T-cell (primary cell): ENCODE measurements at places on chromosomes 4 and X.

DNA sequence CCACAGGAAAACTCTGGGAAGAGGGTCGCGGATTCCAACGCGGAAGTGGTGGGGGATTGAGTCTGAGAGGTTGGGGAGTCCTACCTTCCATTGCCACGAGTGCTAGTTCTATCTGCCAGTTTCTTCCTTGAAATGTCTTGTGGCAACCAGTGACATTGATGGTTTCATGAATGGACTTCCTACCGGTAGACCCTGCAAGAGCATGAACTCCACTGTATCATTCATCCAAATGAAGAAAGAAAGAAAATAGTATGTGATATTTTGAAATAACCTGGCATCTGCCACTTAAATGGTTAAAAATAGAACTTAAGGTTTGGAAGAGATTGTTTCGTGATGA lies 1.1 kb upstream of the SLC10A7 start:
- no peak for DNase-seq

DNA sequence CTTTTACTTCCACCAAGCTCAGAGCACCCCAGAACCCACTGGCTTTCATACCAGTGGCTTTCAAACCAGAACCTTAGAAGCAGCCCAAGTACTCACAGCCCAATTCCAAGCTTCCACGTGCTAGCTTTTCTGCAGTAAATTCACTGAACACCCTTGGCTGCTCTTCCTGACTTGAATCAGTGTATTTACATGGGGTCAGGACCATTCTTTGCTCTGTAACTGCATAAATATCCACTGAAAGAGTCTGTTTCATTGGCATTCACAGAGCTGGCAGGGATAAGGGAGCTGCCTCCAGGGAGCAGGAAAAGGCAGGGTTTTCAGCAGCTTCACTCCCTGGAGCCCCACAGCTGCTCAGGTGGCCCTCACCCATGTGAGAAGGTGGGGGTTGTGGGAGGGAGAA lies 43.8 kb downstream of the RAI2 start:
- DNase-seq, result no peak

- peak; percentile 5 for DNase-seq
Observed at GRCh38 chr4:15400981-15401671, 26.7 kb upstream of the C1QTNF7 start.

DNA sequence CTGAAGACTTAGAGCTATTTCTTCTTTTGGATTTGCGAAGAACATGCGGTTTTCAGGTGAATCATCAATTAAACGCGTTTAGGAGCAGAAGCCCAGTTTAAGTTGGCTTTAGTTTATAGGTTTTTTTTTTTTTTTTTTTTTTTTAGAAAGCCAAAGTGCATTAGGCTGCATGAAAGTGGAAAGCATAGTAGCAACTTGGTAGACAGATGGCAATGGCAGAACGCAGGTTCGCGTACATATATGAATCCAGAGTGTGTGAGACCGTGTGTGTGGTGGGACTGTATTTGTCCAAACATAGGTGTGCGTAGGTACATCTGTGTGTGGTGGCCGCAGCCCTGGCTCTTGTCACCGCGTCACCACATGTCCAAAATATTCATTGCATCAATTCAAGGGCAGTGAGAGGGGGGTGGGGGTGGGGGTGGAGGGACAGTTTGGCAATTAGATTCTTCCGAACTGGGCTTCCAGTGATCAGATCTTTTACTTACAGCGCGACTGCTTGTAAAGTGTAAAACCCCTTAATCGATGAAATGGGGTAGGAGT lies 901 bp downstream of the JADE1 start:
- peak; percentile 15 for DNase-seq

DNA sequence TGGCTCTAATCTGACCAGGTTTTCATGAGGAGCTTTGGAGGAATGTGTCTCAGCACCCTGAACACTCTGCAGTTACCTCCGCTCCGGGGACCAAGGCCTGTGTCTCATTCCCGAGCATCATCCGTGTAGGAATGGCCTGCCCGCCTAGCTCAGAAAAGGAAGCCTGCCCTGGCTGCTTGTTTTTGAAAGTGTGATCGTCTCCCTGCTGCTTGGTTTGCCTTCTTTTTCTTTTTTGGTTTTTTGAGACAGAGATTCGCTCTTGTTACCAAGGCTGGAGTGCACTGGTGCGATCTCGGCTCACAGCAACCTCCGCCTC lies 73.3 kb downstream of the CRLF2 start:
- no peak for DNase-seq

- no peak for DNase-seq
Observed at GRCh38 chr4:100872811-100873210, 355.0 kb upstream of the EMCN start.

DNA sequence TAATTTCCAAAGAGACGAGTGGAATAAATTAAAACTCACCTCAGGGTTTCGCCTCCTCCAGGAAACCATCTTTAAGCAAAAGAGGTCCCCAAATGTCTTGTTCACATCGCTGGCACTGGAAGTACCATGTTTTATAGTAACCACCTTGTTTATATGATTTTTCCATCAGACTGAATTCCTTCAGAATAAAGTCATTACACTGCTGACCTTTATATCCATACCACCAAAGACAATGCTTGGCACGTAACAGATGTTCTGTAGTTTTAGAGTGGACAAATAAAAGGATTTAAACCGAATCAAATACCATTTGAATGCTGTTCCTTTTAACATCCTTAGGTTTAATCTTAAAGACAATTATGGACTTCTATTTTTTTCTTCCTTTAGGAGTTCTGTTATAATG lies 4.7 kb downstream of the NUDT6 start:
- no peak for DNase-seq

DNA sequence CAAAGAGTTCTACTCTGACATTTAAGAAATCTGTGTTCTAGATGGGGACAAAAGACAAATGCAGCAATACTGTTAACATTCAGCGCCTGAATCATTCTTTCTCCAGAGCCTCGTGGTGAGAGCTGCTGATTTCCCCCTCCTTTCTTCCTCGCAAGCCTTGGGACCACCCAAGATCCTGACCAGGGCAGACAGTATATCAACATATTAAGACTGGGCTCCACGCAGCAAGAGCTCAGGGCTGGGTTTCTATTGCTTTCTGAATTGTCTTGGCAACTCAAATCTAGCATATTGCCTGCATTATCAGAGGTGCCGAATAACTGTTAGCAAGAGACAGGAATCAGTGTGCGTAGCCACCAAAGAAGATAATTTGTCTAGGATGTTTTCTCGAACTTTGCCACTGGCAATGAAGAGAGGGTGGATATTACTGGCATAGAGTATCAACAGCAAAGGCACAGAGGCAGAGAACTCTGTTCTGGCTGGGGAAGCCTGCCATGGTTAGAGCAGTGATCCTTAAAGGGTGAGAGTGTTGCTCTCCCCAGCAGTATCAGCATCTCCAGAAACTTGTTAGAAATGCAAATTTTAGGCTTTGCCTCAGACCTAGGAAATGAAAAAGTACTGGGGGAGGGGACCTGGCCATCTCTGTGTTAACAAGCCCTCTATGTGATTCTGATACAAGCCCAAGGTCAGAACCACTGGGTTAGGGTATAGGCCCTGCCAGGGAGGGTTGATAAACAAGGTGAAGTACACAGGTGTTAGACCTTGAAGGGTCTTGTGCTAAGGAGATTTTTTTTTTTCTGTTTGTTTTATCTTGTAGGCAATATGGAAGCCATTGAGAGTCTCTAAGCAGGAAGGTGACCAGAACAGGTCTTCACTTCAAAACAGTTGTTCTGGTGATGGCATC lies 46.2 kb upstream of the MID1IP1 start:
- no peak for DNase-seq

GRCh38 chrX:7132335-7133049 lies 15.0 kb upstream of the STS start:
- DNase-seq, result peak; percentile 33

GRCh38 chrX:18668071-18668835 lies 3.7 kb downstream of the RS1 start:
- DNase-seq, result no peak

GRCh38 chr4:103786014-103786413 lies 66.2 kb upstream of the TACR3 start:
- DNase-seq, result no peak

DNA sequence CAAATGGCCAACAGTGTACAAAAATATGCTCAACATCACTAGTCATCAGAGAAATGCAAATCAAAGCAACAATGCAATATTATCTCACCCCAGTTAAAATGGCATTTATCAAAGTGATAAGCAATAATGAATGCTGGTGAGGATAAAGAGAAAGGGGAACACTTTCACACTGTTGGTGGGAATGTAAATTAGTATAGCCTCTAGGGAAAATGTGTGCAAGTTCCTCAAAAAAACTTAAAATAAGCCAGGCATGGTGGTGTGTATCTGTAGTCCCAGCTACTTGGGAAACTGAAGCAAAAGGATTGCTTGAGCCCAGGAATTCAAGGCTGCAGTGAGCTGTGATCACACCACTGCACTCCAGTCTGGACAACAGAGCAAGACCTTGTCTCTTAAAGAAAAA lies 572.1 kb downstream of the NLGN4X start:
- no peak for DNase-seq

GRCh38 chr4:86484241-86484640 lies 109.9 kb upstream of the PTPN13 start:
- no peak for DNase-seq

- DNase-seq, result no peak
Observed at GRCh38 chrX:72243472-72243871, 4.6 kb upstream of the ERCC6L start.

DNA sequence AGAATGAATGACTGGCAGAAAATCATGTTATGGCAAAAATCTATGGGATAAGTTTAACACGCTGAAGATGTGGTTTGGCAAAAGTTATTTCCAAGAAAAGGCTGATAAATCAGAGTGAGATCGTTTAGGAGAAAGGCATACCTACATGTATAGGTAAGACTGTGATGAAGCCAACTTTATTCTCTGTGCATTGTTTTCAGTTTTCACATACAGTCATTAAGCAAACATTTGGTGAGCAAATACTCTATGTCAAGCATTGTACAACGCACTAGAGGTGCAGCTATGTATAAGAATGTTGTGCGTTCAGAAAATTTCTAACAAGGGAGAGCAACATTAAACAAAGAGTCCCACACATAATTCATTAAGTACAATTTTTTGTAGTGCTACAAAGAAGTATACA lies 121.7 kb downstream of the TEX13A start:
- DNase-seq, result no peak

DNA sequence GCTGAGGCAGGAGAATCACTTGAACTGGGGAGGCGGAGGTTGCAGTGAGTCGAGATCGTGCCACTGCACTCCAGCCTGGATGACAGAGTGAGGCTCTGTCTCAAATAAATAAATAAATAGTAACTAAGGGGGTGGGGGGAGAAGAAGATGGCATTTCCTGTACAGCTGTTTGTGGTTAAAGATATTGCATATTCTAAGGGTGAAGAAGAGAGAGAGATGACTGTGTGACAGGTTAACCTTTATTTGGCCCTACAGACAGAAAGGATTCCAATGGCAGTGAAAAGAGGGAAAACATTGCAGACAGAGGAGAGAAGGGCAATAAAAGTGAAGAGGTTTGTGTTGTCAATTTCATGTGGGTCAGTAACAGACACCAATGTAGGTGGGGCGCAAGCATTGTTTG lies 9.4 kb downstream of the TASL start:
- DNase-seq, result no peak

DNA sequence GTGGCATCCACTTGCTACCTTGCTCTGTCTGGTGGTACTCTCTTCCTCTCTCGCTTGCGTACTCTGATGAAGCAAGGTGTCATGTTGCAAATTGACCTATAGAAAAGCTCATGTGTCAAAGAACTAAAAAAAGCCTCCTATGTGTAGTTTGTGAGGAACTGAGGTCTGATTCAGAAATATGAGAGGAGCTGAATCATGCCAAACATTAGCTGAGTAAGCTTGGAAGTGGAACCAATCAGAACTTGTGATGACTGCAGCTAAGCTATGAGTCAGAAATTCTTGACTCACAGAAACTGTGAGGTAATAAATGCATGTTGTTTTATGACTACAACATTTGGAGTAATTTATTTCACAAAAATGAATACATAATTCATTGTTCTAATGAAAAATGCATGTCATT lies 2138.8 kb downstream of the PCDH7 start:
- no peak for DNase-seq

DNA sequence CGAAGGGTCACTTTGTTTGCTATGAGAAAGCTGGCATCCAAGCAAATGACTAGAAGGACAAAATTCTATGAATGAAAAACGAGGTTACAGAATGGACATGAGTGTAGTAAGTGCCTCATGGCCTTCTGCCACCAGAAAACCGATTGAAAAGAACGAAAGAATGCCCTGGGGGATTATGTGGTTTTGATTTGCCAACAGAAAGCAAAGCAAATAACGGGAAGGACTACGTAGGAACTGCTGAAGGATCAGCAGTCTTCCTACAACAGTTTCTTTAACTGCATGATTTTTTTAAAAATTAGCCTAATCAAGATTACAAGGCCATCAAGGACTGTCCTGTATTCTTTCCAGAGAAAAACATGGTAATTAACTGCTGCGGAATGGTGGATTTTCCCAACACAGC lies 50.6 kb downstream of the NRK start:
- no peak for DNase-seq

GRCh38 chr4:176793060-176793605 lies 411 bp upstream of the VEGFC start:
- no peak for DNase-seq

GRCh38 chrX:20067709-20068561 lies 48.8 kb downstream of the MAP7D2 start:
- DNase-seq, result no peak

DNA sequence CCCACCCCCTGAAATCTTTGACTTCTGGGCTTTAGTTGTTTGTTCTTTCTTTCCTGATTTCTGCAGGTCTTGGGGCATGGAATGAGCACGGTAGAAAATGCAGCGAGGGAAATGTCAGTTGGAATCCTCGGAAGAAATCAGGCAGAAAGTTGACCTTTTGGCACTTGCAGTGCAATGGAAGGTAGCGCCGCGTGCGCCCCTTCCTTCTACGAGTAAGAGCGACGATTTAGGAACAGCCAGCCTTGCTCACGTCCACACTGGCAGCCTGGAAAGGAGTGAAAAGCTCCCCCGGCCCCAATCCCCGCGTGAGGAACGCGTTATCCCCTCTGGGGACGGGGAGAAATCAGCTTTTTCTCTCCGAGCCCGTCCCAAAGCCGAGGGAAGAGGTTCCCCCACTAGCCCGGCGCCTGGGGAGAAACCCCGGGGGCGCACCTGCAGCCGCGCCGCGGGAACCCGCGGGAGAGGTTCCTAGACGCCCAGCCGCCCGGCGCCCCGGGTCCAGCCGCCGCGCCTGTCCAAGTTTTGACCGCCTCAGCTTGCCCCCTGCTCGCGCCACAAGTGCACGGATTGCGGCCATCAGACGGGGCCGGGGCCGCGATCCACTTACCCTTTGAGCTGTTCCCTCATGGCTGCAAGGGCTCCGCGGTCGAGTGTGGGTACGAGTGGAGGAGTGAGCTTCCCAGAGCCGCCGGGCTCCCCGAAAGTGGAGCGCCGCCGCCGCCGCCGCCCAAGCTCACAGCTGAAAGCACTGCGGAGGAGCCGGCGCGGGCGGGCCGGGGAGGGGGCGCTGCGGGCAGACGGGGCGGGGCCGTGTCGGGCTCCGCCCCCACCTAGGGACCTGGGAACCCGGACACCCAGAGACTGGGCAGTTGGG lies 194.6 kb upstream of the FTHL17 start:
- DNase-seq, result no peak
